ENCODE measurements at places on chromosomes 12 and 14.

DNA sequence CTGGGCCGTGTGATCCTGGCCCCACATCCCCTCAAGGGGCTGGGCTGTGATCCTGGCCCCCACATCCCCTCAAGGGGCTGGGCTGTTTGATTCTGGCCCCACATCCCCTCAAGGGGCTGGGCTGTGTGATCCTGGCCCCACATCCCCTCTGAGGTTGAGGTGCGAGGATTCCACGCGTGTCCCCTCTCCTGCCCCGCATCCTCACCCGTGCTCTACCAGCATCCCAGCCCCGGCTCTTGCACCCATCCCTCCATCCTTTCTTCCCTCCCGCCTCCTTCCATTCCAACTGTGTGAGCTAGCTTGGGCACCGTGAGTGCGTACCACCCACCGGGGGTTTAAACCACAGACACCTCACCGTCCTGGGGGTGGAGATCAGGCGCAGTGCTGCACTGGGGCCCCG, 31.1 kb upstream of the TMEM179 start:
- no peak for DNase-seq

GRCh38 chr12:131123817-131124216, 170.1 kb downstream of the ADGRD1 start:
- DNase-seq, result no peak

- no peak for DNase-seq
Measured at GRCh38 chr14:71652368-71652767, 279.9 kb upstream of the RGS6 start.

DNA sequence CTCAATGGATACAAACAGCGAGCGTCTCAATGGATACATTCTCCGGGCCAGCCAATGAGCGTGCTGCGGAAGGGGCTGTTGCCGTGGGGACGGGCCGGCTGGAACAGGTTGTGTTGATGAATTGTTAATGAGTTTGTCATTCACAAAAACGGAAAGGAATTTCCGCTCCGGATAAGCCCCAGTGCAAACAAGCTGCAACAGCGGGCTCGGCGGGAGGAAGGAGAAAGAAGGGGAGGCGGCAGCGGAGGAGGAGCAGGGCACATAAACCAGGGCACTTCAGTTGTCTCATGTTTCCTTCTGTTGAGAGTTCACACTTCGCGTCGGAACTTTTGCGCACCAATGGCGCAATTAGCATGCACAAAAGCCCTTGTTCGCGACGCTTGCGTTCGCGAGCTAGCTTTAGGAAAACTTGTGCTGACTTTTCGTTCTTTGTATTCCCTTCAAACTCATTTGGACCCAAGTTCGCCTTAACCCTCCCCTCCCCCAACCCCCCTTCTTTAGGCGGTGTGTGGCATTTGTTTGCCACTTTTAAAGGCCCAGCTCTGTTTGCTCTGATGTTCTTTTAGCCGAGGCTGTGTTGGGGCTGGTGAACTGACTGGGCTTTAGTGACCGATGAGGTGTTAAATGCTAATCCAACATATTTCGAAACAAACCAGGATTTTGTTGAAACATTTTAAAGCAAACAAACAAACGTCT, at the start of gene DUSP6:
TSS of gene DUSP6 (minus strand) at position 10 of the 696 bp plus-strand sequence. CDS start 462 bp downstream, outside the sequence.
- no peak for DNase-seq

DNA sequence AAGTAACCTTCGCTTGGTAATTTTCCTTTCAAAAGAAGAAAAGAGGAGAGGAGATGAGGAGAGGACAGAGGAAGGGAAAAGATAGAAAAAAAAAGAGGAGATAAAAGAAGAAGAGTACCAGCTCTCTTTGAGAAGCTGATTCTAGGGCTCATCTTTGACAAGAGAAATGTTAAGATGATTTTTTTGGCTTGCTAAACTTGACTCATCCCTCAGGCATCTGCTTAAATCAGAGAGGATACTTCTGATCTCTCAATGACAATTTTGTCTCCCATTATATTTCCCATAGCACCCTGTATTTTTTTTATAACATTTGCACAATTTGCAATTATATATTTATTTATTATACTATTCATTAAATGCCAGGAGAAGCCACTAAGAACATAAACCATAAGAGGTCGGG, 17.1 kb downstream of the SYT1 start:
- no peak for DNase-seq

All from GM12878 (cell line).